ENCODE measurements at places on chromosomes 7 and 10.

DNA sequence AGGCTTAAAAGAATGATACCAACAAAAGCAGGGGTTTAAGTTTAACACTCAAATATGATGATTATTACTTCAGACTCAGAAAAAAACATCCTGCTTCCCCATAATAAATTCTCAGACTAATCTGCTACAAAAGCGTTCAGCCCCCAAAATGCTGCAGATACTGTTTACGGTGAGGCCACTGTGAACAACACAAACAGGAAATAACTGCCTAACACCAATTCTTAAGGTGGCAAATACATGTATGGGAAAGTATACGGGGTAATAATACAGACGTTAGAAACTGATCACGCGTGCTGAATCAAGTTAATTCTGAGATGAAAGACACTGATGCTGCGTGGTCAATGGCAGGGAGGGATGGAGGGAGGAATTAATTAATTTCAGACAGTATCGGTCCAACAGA lies 62.0 kb upstream of the RHEB start:
- no peak for DNase-seq

DNA sequence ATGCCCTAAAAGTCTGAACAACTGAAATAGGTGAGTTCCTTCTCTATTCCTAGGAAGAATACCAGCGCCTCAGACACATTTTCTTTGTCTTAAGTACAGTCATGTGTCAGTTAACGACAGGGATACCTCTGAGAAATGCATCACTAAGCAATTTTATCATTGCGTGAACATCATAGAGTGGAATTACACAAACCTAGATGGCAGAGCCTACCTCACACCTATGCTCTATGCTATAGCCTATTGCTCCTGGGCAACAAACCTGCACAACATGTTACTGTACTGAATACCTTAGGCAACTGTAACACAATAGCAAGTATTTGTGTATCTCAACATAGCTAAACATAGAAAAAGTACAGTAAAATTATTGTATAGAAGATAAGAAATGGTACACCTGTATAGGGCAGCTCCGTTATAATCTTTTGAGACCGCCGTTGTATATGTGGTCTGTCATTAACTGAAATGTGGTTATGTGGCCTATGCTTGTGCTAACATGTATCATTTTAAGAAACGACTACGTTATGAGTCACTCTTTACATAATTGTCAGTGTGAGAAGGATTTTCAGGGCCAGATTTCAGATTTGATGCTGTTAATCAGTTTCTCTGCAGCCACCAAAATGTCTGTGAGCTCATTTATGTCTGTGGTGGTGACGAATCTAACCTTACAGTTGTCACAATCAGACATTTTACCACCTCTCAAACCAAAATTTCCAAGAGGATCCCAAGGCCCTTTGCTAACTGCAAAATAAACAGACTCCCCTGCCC lies 66.1 kb upstream of the STK17A start:
- no peak for DNase-seq

DNA sequence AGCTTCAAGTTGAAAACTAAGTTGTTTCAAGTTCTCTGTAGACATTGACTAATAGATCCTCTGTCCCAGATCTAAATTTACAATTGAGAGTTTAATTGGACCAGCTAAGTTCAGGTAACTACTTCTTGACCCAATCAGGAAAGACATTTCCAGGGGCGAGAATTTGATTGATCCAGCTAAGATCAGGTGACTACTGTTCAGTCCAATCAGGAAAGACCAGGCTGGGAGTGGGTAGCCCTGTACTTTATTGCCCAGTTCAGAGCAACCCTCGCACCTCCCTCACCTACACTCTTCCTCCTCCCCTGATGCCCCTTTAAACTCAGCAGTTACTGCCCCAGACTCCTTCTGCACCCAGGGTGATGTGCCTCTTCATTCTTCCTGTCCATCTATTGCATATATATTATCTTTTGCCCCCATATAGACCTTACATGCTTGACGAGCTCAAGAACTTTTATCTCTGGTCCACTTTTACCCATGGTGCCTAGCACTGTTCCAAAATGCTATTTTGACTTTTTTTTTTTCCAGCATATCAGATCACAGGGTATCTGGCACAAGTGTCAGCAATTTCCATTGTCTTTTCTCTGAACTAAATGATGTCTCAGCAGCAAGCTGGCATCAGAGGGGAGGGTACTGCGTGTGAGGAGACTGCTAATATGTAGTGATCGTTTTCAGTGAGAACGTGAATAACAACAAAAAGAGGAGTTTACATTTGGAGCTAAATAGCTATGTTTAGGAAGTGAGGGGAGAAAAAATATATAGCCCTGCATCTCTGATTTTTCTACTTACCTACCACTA lies 169.4 kb downstream of the KIAA1217 start:
- DNase-seq, result no peak

- no peak for DNase-seq
Measured at GRCh38 chr10:26857991-26858706, 2.6 kb downstream of the ABI1 start.

DNA sequence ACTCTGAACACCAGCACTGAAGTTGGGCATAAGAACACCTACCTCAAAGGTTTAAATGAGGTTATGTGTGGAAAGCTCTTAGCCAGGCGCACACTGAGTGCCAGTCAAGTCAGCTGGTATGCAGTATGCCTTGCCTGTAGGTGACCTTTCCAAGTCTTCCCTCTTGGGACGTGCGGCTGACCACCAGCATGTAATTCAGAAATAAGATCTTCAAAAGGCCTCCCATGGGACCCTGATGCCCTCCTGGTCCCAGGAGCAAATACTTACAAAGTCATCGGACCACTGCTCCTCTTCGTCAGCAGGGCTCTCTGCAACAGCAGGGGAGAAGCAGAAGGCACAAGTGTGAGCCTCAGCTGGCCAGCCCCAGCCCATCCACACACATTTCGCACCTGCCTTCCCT lies 40.8 kb downstream of the BLNK start:
- no peak for DNase-seq

Measured in activated naive CD4-positive, alpha-beta T cell (primary cell).